ENCODE measurements at places on chromosomes 16 and 17.

DNA sequence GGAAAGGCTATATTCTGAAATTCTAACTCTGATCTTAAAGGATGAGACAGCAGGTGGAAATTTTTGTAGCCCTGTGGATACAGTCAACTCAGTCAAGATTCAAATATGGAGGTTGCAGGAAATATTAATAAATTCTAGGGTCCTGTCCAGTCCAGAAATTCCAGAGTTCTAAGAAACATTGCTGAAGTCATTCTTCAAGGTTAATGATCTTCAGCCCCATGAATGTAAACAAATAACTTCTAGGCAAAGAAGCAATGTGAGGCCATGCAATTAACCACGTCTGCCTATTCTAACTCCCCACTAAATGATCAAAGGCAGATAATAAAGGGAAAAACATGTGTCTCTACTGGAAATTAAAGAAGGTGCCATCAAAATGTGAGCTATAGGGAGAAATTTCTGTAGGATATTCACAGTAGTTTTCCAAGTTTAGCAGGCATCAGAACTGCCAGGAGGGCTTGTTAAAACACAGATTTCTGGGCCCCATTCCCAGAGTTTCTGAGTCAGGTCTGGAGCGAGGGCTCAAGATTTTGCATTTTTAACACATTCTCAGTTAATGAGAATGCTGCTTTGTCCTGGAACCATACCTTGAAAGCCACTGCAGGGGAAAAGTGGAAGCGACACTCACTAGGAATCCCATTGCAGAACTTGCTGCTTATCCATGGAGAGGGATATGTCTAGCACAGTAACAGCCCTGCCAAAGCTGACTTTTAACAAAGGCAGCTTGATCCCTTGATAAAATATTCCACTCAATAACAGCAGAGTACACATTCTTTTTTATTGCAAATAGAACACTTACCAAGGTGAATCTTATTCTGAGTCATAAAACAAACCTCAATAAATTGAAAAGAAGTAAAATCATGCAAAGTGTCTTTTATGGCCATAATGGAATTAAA lies 61.8 kb downstream of the DNAH3 start:
- no peak for DNase-seq

DNA sequence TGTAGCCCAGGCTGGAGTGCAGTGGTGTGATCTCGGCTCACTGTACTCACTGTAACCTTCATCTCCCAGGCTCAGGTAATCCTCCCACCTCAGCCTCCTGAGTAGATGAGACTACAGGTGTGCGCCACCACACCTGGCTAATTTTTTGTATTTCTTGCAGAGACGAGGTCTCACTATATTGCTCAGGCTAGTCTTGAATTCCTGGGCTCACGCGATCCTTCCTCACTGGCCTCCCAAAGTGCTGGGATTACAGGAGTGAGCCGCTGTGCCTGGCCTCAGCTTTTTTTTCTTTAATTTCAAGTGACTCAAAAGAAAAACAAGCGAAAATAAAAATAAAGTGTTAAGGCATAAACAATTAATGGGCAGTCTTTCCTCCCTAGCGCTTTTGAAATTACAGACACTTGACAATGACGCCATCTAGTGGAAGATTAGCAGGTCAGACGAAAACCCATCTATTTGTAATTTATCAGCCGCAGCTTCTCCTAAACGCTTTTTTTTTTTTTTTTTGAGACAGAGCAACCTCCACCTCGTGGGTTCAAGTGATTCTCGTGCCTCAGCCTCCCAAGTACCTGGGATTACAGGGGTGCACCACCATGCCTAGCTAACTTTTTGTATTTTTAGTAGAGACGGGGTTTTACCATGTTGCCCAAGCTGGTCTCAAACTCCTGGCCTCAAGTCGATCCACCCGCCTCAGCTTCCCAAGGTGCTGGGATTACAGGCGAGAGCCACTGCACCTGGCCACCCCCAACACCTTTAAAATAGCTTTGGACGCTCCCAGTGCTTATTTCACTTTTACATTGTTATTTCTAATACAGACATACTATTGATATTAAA lies 28.1 kb upstream of the PECAM1 start:
- peak; percentile 64 for DNase-seq

GRCh38 chr16:88718178-88718577 lies 11.9 kb downstream of the CTU2 start:
- DNase-seq: no peak

- no peak for DNase-seq
Observed at GRCh38 chr16:66923247-66923731, 2.0 kb downstream of the RRAD start.

DNA sequence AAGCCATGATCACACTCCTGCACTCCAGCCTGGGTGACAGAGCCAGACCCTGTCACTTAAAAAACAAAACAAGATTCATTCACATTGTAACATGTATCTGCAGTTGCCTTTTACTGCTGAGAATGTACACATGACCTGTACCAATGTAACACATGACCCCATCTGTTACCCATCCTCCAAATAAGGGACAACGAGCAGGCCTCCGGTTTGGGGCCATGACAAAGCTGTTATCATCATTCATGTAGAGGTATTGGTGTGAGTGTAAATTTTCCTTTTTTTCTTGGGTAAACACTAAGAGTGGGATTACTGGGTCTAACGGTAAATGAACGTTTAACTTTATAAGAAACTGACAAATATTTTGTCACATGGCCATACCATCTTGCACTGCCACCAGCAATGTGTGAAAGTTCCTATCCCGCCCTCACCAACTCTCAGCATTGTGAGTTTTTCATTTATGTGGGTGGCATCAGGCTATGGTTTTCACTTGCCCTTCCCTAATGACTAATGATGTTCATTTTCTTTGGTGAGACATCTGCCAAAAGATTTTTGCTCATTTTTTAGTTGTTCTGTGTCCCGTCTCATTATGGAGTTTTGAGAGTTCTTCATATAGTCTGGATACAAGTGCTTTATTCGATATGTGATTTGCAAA lies 145.5 kb downstream of the C16orf78 start:
- no peak for DNase-seq

DNA sequence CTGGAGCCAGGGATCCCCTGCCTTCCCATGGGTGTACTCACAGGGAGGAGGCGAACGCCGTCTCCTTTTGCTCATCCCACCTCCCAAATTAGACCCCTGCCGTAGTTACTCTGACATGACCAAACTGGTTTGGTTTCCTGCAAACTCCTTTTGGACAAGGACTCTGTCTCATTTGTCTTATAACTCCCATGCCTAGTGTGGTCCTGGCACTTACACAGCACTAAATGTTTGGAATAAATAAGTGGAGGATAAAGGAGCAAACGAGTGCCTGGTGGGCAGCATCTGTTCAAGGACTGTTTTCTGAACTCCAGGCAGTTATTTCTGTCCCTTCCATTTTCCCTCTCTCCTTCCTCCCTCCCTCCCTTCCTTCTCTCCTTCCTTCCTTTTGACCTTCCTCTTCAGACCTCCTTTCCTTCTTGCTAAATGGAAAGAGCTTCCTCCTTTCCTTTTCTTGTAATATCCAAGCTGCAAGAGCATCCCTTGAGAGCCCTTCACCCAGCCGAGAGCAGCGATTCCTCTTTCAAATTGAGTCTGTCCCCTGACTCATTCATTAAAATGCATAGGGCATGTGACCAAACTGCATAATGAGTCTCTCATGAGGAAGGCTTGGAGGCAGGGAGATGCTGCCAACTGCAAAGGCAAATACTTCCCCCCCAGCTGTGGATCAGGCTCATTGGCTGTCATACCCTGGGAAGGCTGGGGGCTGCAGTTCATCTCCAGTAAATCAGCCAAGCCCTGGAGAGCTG lies 36.8 kb downstream of the CHD9 start:
- DNase-seq: no peak

DNA sequence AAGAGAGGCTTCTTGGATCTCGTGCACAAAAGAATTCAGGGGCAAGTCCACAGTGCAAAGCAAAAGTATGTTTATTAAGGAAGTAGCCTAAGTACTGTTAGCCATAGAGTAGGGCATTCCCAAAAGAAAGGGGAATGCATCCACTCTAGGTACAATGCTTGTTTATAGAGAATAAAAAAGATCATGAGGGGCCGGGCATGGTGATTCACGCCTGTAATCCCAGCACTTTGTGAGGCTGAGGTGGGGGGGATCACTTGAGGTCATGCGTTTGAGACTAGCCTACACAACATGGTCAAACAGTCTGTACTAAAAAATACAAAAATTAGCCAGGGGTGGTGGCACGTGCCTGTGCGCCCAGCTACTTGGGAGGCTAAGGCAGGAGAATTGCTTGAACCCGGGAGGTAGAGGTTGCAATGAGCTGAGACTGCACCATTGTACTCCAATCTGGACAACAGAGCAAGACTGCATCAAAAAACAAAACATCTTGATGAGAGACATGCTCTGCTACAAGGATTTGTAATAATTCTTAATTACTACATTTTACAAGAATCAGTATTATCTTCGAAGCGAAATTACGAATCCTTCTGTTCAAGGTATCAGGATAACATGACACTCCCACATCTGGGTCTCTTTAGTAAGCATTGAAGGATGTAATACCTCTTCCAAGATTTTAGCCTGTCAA lies 191.6 kb downstream of the CPPED1 start:
- no peak for DNase-seq

DNA sequence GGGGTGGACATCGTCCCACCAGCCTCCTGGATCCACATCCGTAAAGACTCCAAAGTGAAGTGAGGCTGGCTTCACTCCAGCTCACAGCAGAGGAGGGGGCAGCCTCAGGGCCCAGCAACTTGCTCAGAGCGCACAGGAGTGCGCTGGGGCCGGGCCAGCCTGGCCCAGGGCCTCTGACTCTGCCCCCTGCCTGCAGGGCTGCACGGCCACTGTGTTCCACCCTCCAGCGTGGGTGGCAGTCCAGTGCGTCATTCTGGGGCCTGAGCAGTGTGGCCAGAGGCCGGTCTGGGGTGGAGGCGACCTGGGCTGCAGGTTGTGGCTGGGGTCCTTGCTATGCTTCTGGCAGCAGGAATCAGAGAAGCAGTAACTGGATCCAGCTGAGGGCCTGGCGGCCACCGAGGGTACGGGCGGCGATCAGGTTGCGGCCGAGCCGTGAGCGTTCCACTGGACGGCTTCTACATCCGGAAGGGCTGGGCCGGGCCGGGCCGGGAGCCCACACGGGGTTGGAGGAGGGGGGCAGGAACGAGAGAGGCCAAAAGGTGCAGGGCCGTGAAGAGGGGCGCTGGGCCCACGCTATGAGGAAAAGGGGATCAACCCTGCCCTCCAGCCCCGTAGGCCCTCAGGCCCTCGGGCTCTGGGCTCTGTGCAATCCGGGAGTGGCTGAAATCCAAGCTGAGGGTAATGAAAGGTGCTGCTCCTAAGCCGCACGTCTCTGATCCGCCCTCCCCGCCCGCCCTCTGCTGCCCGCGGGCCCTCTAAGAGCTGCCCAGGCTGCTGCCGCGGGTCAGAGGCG lies at the start of gene FSCN2:
TSS of gene FSCN2 (plus strand) at position 787 of the 793 bp plus-strand sequence. CDS start 155 bp downstream, outside the sequence.
- DNase-seq: no peak

GRCh38 chr17:31357839-31358394 lies 33.6 kb upstream of the RAB11FIP4 start:
- DNase-seq: no peak

DNA sequence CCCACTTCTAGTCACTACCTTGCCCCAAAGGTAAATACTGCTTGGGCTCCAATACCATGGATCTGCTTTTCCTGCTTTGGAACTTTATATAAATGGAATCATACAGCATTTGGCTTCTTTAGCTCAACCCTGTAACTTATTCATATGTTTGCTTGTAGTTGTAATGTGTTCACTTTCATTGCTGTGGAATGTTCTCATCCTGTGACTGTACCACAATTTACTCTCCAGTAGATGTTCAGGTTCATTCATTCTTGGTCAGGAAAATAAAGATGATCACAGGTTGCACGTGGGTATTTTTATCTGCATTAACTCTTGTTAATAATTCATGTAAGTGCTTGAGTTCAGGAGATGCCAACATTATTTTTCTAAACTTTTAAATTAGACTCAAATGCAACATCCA lies 6.7 kb upstream of the BEAN1 start:
- no peak for DNase-seq

DNA sequence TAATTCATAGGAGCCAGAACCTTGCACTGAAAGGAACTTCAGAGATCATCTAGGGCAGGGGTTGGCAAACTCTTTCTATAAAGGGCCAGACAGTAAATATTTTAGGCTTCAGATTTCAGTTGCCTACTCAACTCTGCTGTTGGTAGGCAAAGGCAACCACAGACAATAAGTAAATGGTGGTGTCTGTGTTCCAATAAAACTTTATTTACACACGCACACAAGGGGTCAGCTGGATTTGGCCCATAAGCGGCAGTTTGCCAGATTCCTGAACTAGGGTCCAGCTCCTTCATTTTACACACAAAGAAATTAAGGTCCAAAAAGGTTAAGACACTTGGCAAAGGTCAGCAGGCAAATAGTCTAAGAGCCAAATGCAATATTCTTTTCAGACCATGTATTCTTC lies 107.3 kb downstream of the SPAG9 start:
- DNase-seq: no peak

DNA sequence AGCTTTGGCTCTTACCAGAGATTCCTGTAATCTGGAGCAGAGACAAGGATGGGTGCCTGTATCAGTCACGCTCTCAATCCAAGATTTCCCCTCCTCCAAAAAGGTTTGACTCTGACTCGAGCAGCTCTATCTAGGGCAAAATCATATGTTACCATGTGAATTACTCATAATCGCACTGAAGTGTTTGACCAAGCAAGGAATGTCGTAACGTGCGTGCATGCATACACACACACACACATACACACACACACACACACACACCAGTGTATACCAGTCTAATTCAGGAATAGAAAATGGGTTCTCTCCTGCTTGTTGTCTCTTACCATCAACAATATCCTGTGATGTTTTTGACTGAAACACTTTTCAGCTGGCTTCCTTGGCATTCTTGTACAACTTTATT lies 835.1 kb downstream of the KCNJ2 start:
- DNase-seq: no peak

- DNase-seq: peak; percentile 32
Observed at GRCh38 chr17:59331929-59332748, 684 bp downstream of the YPEL2 start.

- DNase-seq: no peak
Observed at GRCh38 chr16:460787-461186, 35.3 kb downstream of the RAB11FIP3 start.

DNA sequence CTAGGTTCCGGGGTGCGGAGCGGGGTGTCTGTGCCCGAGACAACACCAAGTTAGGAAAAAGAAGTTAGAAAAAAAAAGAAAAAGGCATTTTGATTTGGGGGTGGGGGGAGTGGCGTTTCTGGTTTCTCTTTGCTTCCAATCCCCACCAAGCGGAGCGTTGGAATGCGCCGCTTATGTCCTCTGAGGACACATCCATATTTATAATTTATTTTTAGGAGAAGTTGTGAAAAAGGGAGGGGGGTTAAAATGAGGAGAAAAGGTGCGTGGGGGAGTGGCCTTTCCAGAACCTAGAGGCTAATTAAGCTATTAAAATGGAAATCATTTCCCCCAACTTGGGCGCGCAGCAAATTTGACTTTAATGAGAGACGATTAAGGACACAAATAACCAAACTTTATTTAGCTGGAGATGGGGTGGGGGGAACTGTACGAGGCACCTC lies 232.1 kb downstream of the MRTFB start:
- DNase-seq: no peak

DNA sequence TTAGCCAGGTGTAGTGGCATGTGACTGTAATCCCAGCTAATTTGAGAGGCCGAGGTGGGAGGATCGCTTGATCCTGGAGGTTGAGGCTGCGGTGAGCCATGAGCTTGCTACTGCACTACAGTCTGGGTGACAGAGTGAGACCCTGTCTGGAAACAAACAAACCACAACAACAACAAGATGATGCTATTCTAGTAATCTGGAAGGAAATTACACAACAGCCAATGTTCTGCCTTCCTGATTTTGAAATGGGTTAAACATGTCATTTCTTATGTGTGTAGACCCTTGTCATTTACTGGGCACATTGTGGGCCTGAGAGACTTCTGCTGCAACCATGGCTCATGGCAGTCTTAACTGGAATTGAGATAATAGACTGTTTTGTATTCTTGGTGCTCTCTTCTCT lies 5.9 kb downstream of the COQ7 start:
- DNase-seq: no peak

GRCh38 chr16:7185689-7186088 lies 147.0 kb upstream of the RBFOX1 start:
- no peak for DNase-seq
